ENCODE measurements at places on chromosomes 4 and X. TPM values are rescaled to one million over a fixed set of nuclear protein-coding genes. Genes with fewer than 3 reads are reported as not detected.

Gene PNMA6A
- total RNA-seq, result 3.7 TPM

Gene RHOXF2B
- not detected for total RNA-seq

Gene FHDC1
- total RNA-seq, result 0.64 TPM

Gene DMP1
- 0.06 TPM for total RNA-seq

Gene RAB40AL
- not detected for total RNA-seq

Gene SYTL5
- total RNA-seq, result 0.34 TPM

Gene ATOH1
- total RNA-seq, result not detected

Gene PPBP
- total RNA-seq, result 0.21 TPM

Gene HELT
- not detected for total RNA-seq
